ENCODE measurements at places on chromosomes 7 and 10.

GRCh38 chr7:79512261-79512660, 58.8 kb upstream of the MAGI2 start:
- no peak overlapping the region for H3K4me3 ChIP-seq
- H3K27me3 ChIP-seq: no peaks in the 10 kb centered on the region
- no peak overlapping the region for H3K27ac ChIP-seq
- no peaks in the 10 kb centered on the region for H3K36me3 ChIP-seq

GRCh38 chr7:141409801-141410329, 141.3 kb upstream of the AGK start:
- no peak for DNase-seq
- no peaks in the 10 kb centered on the region for H3K4me1 ChIP-seq
- H3K27me3 ChIP-seq: peaks cover 22% of the 10 kb centered on the region

GRCh38 chr7:148732862-148733261, 34.2 kb downstream of the CUL1 start:
- no peak overlapping the region for H3K4me3 ChIP-seq
- H3K27ac ChIP-seq: no peak overlapping the region
- no peaks in the 10 kb centered on the region for H3K27me3 ChIP-seq
- H3K36me3 ChIP-seq: peaks cover 15% of the 10 kb centered on the region
- no peak for DNase-seq

DNA sequence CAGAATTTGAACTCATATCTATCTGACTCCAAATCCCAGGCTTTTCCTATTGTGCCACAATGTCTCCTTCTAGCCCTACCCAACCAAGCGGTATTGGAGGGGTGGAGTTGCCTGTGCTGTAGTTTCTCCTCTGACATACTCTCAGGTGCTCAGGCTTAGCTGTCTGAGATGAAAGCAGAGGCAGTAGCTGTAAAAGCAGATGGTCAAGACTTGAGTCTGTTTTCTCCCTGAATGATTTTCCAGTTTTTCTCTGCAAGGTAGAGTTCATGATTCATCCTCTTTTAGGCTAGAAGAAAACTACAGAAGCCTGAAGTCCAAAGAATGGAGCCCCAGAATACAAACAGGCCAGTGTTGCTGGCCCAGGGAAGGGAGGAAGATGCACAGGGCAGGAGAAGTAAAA, 130.0 kb downstream of the PDE1C start:
- peaks cover 2% of the 10 kb centered on the region for H3K36me3 ChIP-seq

GRCh38 chr7:88183051-88183450, 36.8 kb downstream of the SRI start:
- H3K4me3 ChIP-seq: no peak overlapping the region
- no peaks in the 10 kb centered on the region for H3K4me1 ChIP-seq
- no peak overlapping the region for H3K27ac ChIP-seq
- no peaks in the 10 kb centered on the region for H3K27me3 ChIP-seq
- peaks cover 10% of the 10 kb centered on the region for H3K36me3 ChIP-seq
- no peak for DNase-seq

DNA sequence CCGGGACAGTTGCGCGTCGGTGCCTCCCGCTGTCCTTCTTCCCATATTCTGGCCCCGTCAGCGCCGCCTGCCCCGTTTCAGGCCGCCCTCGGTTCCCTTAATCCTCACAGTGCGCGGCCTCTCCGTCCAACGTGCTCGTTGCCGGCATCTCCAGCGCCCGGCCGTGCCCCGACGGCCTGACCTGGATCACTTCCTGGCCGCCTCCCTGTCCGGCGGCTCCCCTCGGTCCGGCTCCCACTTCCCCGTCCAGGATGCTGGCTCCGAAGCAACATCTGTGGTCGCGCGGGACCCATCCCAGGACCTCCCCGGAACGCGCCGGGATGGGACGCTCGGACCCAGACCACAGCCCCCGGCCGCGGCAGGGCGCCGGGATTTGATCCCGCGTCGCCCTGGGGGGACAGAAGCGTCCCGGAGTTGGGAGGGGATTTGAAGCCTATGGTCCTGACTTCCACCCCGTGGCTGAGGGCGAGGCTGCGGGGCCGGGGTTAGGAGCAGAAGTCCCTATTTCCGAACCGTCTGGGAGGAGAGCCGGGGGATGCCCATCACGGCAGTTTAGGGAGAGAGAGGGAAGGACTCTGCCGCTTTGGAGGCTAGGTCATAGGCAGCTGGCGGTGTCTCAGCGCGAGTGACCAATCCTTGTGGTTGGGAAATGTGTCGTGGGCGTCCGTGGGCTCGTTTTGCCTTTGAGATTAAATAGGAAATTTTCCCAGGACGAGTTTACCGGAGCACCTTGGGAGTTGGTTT, 53.8 kb downstream of the KCTD7 start:
- peak overlapping the region; percentile 97 for H3K27ac ChIP-seq
- peak overlapping the region; percentile 87 for H3K4me3 ChIP-seq
- H3K4me1 ChIP-seq: peaks cover 18% of the 10 kb centered on the region
- peak; percentile 18 for DNase-seq
- H3K27me3 ChIP-seq: no peaks in the 10 kb centered on the region

DNA sequence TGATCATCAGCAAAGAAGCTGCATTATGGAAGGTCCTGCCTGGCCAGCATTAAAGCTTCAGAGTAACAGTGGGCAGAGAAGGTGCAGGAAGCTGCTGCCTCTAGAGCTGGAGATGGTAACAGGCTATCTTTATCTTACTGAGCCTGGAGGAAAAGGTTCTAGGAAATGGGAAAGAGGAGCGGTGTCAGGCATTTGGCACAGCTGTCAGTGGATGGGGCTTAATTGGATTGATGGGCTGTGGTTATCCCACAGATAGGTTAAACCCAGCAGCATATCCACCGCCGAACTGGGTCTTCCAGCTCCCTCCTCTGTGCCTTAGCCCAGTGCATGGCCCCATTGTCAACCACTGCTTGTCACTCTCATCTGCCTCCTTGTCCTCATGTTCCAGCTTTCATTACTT, 127.6 kb downstream of the CCNY start:
- no peak overlapping the region for H3K27ac ChIP-seq
- H3K27me3 ChIP-seq: no peaks in the 10 kb centered on the region
- peaks cover 12% of the 10 kb centered on the region for H3K4me1 ChIP-seq

GRCh38 chr7:39811161-39811614, 138.9 kb upstream of the CDK13 start:
- H3K27ac ChIP-seq: no peak overlapping the region
- peaks cover 3% of the 10 kb centered on the region for H3K4me1 ChIP-seq
- DNase-seq: no peak
- H3K4me3 ChIP-seq: no peak overlapping the region

DNA sequence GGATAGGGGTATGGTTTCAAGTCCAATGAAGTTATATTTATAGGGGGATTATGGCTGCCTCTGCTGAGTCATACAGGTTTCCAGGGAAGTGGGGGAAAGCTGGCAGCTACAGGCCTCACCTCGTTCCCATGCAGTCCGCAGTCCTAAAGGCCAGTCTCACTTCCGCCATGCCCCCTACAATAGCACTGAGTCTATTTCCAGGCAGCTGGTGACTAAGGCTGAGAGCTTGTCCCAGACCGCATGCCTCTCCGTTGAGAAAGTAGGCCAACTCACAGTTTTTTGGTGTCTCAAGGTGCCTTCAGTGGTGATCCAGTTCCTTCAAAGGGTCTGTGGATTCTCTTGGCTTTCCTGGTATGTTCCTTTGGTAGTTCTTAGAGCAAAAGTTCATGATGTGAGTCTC, 203.9 kb upstream of the GLI3 start:
- H3K27ac ChIP-seq: no peak overlapping the region
- H3K36me3 ChIP-seq: no peaks in the 10 kb centered on the region
- peaks cover 2% of the 10 kb centered on the region for H3K27me3 ChIP-seq

DNA sequence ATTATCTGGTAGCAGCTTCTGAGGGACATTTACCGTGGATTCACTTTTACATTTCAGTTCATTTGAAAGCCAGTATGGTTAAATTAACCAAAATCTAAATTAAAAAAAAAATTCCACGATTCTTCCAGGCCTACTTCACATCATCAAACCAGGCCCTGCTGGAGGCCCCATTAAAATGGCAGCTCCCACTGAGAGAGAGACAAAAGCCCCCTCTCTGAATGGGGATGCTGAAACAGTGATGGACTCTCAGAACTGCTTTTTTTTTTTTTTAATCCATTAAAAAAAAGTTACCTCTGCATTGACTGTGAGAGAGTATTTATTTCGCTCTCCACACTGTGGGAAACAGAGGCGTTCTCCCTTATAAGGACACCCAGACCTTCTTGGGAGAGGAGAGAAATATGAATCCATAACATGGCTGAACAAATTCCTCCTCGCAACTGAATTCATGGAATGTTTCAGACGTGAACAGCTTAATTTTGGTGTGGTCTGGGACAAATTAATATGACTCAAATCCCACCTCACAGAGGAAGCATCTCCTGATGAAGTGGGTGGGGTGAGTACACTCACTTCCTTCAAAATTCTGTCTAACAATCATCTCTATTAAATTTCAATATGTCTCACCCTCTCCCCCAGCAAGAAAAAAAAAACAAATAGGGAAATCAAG, 73.5 kb downstream of the SAMD9 start:
- peaks cover 11% of the 10 kb centered on the region for H3K4me1 ChIP-seq
- DNase-seq: no peak
- no peak overlapping the region for H3K27ac ChIP-seq
- peaks cover 14% of the 10 kb centered on the region for H3K27me3 ChIP-seq
- no peaks in the 10 kb centered on the region for H3K36me3 ChIP-seq
- no peak overlapping the region for H3K4me3 ChIP-seq
